ENCODE measurements at places on chromosomes 11 and 22.
A peak's percentile ranks its signal among the peaks of the same experiment; 100 is the strongest.

- no peak for DNase-seq
Measured at GRCh38 chr11:75264971-75265370, 24.4 kb downstream of the TPBGL start.

- no peak for DNase-seq
Measured at GRCh38 chr11:65303555-65303954, 11.1 kb upstream of the CDC42EP2 start.

- DNase-seq, result no peak
Measured at GRCh38 chr11:28347371-28347770, 239.2 kb downstream of the METTL15 start.

- no peak for DNase-seq
Measured at GRCh38 chr11:101487775-101488174, 96.0 kb downstream of the TRPC6 start.

DNA sequence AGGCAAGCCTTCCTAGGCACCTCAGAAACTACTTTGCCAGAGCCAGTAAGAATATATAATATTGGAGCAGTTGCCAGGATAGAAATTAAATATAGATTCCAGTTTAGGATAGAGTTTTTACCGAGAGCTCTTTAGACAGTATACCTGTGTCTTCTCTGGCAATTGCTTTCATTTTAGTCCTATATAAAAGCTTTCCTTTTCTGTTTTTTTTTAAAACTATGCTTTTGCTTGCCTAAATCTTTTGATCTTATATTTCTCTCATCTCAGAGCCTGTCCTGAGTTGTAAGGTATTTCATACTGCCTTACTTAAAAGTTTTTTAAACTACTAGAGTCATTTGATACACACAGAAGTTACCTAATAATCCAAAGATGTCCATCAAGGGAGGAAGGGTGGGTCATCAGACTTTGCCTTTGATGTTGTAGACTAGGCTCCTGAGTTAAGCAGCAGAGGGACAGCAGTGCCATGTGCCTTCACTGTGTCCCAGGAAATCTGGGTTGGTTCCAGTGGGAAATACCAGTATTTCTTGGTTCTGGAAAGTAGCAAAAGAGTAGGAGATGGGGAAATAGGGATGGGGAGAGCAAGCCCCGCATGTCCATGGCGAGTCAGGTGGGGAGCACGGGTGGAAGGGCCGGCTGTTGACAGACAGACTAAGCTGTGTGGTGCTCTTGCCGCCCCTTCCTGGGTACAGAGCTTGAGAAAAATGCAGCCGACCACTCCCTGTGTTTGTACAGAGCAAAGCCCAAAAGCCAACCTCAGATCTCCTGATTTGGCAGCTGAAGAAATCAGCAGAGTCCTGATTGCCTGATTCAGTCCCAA is 11.2 kb downstream of the MCAM start:
- no peak for DNase-seq

GRCh38 chr11:61007383-61007955 is 36.0 kb downstream of the CD6 start:
- peak; percentile 65 for DNase-seq

DNA sequence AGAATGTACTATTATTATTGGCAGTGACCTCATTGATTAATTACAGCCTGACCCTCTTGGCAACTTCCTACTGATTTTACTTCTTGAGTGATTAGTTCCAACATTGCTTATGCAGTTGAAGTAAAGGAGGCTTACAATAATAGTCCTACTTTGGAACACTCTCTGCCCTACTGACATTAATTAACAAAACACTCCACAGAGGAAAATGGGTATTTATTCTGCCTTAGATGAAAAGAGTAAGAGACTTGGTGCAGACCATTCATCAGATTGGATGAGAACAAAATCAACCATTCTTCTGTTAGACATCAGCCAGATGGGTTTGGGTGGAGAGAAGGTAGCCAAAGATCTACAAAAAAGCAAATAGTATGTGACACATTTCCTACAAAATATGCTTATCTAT is 363.8 kb downstream of the FAT3 start:
- no peak for DNase-seq

- no peak for DNase-seq
Measured at GRCh38 chr11:110200241-110200640, 96.2 kb downstream of the RDX start.

- no peak for DNase-seq
Measured at GRCh38 chr11:10506008-10506370, 35.0 kb downstream of the RNF141 start.

DNA sequence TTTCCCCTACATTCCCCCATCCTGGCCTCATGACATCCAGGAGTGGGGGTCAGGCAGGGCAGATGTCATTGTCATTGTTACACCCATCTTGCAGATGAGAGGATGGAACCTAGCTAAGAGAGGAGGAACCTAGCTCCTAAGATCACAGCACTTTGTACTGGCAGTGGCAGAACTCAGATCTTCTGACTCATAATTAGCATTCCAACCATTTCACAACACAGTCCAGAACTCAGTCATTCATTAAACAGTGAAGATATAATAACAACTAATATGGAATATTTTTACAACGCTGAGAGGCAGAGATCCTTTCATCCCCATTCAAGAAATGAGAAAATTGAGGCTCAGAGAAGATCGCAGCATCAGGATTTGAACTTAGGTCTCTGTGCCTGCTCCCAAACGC is 127.8 kb downstream of the CHST1 start:
- DNase-seq, result no peak

- DNase-seq, result no peak
Measured at GRCh38 chr11:20010156-20010850, 150.0 kb downstream of the DBX1 start.

GRCh38 chr22:23182309-23183060 is 2.2 kb downstream of the BCR start:
- no peak for DNase-seq

DNA sequence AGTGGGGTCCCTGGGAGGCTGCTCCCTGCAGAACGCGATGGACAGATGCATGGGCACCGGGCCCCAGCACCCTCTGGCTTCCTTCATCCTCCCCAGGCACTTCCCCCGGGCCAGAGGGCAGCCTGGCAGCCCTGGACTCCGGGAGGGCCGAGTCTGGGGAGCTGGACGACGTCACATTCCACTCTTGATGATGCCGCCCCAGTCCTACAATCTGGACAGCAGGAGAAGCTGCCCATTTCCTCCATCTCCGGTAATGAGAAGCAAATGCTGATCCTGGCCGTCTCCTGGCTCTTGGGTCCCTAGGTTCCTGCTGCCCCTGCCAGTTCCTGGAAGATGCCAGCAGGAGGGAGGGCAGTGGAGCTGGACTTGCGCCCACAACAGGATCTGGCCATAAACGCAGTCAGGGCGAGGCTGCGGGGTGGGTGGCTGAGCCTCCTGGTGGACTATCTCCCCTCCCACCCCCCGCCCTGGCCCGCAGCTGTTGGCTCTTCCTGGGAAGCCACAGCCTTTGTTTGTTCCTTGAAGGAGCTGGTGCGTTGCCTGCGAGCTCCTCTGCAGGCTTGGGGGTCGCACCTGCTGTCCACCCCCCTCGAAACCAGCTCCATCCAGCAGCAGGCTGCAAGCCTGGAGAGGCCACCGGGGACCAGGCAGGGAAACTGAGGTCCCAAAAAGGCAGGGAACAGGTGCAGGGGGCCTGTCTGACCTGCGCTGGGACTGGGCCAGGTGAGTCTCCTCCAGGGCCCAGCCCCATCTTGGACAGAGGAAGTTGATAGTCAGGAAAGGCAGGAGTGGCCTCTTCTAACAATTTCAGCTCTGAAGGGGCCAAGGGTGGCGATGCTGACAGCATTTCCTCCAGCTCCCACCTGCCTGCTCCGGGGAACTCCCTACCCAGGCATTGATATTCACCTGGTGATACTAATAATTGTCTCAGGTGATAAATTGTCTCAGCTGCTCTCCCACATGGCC is 17.9 kb upstream of the MUC6 start:
- no peak for DNase-seq

- no peak for DNase-seq
Measured at GRCh38 chr11:100031973-100032372, 655.1 kb upstream of the ARHGAP42 start.

- DNase-seq, result no peak
Measured at GRCh38 chr11:45303316-45303715, 17.2 kb upstream of the SYT13 start.

GRCh38 chr11:19181531-19182261 is 20.1 kb downstream of the CSRP3 start:
- DNase-seq, result no peak

DNA sequence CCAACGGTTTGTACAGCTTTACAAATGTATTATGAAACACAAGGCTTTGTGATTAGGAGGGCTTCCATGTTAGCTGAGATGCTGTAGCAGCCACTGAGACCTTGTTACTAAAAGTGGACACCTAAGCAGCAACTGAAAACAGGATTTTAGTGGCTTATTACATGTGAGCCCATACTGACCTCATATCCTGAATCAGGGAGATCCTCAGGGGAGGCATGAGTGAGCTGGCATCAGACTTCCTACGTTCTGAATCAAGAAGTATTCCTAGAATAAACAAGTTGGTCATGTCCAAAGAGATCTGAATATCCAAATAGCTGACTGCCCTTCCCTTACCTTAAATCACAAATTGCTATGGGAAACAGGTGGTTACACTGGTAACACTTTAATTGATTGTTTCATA is 59.1 kb upstream of the SCUBE2 start:
- DNase-seq, result no peak

- DNase-seq, result no peak
Measured at GRCh38 chr11:4102711-4103110, 8.1 kb downstream of the RRM1 start.

GRCh38 chr11:60981515-60981914 is 10.0 kb downstream of the CD6 start:
- DNase-seq, result no peak

GRCh38 chr22:49768951-49769690 is 58.6 kb downstream of the BRD1 start:
- peak; percentile 40 for DNase-seq

DNA sequence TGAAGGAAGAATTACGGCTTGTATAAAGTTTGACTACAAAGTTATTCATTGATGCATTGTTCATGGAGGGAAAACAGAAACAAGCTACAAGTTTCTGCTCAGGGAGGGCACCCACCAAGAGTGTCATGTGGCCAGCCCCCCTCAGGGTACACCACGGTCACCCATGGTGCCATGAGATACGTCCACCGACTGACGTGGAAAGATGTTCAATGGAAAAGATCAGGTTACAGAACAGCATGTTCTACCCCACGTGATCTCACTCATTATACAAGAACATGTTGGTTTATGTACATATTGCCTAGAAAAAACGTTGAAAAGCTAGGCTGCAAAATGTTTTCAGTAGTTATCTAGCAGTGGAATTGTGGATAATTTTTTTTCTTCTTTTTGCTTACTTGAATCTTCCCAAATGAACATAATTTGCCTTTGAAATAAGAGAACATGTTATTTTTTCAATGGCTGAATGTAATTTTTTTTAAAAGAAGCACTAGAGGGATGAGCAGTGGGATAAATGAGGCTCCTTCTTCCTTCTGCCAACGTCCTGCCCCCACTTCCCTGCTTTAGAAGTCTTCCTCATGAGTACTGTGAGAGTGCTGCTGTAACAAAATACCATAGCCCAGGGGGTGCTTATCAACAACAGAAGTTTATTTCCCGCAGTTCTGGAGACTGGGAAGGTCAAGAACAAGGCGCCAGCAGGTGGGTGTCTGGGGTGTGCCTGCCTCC is 22.5 kb downstream of the RCN1 start:
- no peak for DNase-seq

DNA sequence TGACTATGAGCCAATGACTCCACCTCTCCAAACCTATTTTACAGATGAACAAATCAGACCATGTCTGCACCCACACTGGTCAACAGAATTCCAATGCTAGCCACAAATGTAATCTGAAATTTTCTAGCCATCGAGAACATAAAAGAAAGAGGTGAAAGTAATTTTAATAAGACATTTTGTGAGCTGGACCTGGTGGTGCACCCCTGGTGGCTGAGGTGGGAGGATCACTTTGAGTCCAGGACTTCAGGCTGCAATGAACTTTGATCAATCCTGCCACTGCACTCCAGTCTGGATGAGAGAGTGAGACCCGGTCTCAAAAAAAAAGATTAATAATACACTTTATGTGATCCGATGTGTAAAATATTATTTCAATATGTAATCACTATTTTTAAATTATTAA is 9.4 kb upstream of the RNF185 start:
- no peak for DNase-seq

- DNase-seq, result no peak
Measured at GRCh38 chr11:70072861-70073755, 5.0 kb upstream of the ANO1 start.

GRCh38 chr11:88344869-88345268 is 7.3 kb upstream of the CTSC start:
- DNase-seq, result no peak

DNA sequence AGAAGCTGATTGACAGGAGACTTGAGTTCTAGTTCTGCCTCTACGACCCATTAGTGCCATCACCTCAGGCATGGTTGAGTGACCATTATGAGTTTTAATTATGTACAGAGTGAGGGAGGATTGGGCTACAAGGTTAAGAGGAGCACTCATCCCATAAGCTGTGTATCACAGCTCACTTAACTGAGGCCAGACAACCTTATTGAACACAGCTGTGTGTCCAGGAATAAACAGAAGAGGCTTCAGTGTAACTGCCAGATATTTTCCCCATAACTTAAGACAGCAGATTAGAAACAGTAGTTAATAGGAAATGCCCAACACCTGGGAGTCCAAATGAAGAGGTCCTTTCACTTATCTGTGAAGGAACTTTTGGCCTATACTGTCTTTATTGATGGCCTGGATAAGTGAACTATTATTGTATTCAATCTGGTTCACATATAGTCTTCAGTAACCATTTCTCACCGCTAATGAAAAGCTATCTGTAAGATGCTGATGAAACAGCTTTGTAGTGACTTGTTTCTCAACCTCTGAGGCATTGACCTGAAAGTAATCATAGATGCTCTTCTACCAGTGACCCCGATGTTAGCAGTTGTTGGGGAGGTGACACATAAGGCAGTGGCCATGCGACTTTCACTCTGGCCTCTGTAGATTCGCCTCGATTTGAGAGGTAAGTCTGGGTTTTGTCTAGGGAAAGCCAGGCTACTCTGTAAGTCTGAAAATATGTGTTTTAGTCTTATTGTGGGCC is 41.7 kb downstream of the YAP1 start:
- DNase-seq, result no peak

GRCh38 chr11:70581991-70582885 is 183.9 kb downstream of the CTTN start:
- no peak for DNase-seq

- DNase-seq, result no peak
Measured at GRCh38 chr11:46122945-46123715, 1.9 kb upstream of the PHF21A start.

DNA sequence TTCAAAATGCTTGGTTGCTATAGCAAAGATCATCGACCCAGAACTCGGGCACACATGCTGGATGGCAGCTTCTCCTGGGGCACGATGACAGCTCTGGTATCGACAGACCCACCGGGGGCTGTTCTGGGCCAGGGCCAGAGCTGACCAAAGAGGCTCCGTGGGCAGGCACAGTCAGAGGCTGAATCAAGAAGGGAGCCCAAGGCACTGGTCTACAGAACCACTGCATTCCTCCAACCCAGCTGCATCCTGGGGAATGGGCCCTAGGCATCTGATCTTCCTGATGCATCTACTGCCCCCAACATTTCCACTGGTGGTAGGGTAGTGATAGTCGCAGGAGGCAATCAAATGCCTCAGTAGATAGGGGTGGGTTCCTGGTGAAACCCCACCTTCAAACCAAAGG is 470.3 kb downstream of the TBC1D22A start:
- no peak for DNase-seq

GRCh38 chr22:49147171-49147570 is 680.5 kb downstream of the BRD1 start:
- no peak for DNase-seq

GRCh38 chr11:2933375-2934020 is 4.3 kb upstream of the PHLDA2 start:
- DNase-seq, result no peak

Measured in ecto neural progenitor cell (in vitro differentiated cells).